ENCODE measurements at places on chromosomes 1 and 21.

DNA sequence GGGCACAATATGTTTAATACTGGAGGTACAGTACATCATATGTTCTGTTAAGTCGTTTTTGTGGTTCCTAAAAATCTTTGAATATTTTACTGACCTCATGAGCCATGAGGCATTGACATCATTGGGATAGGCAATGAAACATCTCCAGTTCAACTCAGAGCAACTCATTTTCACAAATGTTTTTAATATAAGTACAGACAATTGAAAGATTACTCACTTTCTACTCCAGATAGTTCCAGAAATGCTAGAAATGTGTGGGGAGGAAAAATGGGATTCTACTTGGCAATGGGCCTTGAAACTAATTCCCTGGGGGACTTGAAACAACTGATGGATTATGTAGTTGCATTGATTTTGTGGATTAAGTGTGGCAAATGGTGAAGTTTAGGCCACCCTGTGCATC, 7.2 kb upstream of the C8B start:
- no peaks in the 10 kb centered on the region for H3K36me3 ChIP-seq
- no peak overlapping the region for H3K27ac ChIP-seq
- H3K4me1 ChIP-seq = no peaks in the 10 kb centered on the region
- no peak for DNase-seq

GRCh38 chr1:11286735-11287410, 13.9 kb downstream of the UBIAD1 start:
- no peak for DNase-seq
- H3K4me3 ChIP-seq = no peak overlapping the region
- peaks cover 19% of the 10 kb centered on the region for H3K36me3 ChIP-seq
- H3K27me3 ChIP-seq = no peaks in the 10 kb centered on the region
- no peak overlapping the region for H3K27ac ChIP-seq
- H3K4me1 ChIP-seq = peaks cover 63% of the 10 kb centered on the region

- no peaks in the 10 kb centered on the region for H3K27me3 ChIP-seq
- H3K4me3 ChIP-seq = no peak overlapping the region
- H3K4me1 ChIP-seq = no peaks in the 10 kb centered on the region
Measured at GRCh38 chr1:187961895-187962294, 1133.1 kb downstream of the PLA2G4A start.

- no peaks in the 10 kb centered on the region for H3K27me3 ChIP-seq
- peak overlapping the region; percentile 47 for H3K27ac ChIP-seq
- H3K4me3 ChIP-seq = no peak overlapping the region
- peaks cover 41% of the 10 kb centered on the region for H3K4me1 ChIP-seq
Measured at GRCh38 chr1:12201352-12202189, 28.3 kb upstream of the VPS13D start.

GRCh38 chr1:86156566-86157455, at the start of gene COL24A1:
COL24A1 (minus strand) TSS chr1:86156772; CDS start chr1:86156396, 376 bp downstream.
- no peaks in the 10 kb centered on the region for H3K27me3 ChIP-seq
- H3K27ac ChIP-seq = no peak within 1 kb of the TSS
- DNase-seq = no peak
- H3K4me3 ChIP-seq = no peak within 1 kb of the TSS
- H3K4me1 ChIP-seq = no peaks in the 10 kb centered on the region
- H3K36me3 ChIP-seq = no peaks in the 10 kb centered on the region

Data from CD8-positive, alpha-beta memory T cell (primary cell).